ENCODE measurements at places on chromosomes 2 and 18.

- peak; percentile 7 for DNase-seq
Observed at GRCh38 chr18:63971320-63972001, 1.6 kb downstream of the SERPINB8 start.

DNA sequence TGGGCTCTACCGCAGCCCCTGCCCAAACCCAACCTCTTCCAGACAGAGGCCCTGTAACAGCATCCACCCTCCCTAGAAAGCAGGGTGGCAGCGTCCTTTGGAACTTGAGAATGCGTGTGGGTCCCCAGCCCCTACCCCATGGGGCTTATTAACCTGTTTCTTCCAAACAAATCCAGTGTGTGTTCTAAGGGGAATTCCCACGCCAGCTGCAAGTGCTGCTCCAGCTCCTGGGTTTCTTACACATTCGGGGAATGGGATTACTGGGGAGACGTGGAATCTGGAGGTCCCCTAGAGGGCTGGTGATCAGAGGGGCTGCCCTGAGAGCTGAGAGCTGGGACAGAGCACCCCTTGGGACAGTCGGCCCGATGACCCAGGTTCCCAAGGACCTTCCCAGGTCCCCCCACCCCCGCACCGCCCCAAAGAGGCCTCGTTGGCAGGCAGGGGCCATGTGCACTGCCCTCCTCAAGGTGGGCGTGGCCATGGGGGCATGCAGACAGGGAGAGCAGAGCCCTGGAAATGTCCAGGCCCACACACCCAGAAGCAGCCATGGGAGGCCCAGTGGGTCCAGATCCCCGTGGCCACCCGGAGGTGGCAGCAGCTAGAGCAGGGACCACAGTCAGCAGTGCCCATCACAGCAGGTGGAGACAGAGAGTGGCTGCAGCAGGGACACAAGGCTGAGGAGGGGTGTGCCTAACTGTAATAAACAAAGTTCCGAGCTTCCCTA, 18.8 kb upstream of the TEX44 start:
- DNase-seq: no peak

DNA sequence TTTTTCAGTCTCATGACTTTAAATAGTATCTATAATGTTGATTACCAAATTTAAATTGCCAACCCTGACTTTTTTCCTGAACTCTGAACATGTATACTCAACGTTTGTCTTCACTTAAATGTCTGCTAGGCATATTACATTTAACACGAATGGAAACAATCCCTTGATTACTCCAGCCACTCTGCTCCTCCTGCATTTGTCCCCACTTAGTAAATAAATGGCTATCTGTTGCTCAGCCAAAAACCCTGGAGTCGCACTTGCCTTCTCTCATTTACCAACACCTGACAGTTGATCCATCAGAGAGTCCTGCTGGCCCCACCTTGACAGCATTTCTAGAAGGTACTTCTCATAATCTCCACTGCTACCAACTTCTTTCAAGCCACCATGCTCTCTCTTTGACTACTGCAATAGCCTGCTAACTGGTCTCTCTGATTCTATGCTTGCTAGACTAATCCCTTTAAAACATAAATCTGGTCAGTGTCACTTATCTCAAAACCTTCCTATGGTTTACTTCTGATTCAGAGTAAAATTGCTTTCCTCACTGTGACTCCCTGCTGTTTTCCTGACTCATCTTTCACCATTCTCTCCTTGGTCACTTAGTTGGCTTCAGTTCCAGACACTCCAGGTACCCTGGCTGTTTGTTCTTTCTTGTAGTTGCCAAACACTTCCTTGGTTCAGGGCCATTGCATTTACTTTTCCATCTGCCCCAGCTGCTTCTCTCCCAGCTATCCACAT, 31.9 kb downstream of the SPAG16 start:
- no peak for DNase-seq

DNA sequence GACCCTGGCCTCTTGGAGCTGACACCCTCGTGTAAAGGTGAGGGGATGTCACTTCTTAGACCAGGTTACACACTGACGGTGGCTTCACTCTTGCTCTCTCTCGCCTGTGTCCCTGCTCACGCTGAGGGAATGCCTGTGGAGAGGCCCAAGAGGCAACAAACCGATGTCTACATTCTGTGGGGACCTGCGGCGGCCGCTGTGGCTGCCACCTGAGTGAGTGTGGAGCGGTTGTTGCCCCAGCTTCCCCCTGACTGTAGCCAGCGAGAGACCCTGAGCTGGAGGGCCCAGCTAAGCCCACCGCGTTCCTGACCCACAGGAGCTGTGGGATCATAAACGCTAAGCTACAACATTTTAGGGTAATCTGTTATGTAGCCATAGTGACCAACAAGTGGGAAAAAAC, 55.7 kb upstream of the ASAP2 start:
- no peak for DNase-seq

DNA sequence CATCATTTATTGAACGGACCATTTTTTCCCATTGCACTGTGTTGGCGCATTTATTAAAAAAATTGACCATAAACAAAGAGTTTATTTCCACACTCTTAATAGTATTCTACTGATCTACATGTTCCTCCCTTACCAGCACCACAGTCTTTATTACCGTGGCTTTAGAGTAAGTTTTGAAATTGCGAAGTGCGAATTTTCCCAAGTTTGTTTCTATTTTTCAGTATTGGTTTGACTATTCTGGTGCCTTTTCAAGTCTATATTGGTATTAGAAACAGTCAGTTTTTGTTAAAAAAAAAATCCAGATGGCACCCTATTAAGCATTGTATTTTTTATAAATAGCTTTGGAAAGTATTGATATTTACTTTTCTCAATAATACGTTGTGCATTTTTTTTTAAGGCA, 795.1 kb upstream of the HS6ST1 start:
- DNase-seq: no peak

DNA sequence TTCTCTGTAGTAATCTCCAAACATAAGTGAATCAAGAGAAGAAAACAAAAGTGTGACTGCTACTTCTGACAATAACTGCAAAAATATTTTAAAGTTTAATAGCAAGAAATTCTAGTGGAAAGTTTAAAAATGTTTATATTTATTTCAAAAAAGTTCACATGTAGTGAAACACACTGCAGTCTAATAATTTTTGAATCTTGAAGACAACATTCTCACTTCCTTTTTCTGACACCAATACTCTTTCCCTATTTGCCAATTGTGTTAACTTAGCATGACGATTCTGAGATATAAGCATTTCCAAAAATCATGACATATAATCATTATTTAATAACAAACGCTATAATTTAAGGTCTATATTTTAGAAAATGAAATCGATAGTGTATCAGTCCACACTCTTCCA, 429.1 kb upstream of the PKDCC start:
- no peak for DNase-seq

- no peak for DNase-seq
Observed at GRCh38 chr2:191582355-191582754, 95.6 kb upstream of the NABP1 start.

DNA sequence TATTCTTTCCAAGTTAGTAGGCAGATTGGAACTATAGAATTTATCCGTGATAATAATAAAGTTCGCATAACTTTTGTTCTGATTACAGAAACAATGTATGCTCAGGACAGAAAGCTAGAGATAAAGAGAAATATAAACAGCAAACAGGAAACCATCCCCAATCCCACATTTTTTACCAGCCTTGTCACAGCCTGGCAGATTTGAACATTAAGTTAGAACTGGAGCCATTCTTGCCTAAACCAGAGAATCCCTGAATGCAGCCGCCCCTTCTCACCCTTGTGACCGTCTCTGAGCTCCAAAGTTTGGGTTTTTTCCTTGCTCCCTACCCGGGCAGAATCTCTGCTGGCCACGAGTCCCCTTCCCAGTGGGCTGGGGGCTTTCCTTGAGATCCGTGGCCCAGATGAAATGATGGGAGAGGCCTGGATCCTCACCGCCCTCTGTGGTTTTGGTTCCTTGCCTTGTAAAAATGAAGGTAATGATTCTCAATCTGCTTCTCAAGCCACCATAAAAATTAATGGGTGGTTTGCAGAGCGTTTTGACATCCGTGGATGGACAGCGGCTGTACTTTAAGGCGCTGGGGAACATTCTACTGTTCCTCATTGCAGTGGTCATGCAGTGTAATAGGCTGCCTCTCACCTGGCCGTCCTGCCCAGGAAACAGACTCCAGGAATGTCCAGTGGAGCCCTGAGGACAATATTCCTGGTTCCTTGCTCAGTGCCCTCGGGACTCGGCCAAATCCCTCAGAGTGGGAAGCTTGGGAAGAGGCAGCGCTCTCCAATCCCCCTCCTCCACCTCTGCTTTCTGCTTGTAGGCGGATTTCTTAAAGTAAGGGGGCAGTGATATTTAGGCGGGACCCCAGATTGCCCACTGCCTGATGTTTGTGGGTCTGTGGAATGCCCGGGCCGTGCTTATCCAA, 1.6 kb downstream of the SH3BP4 start:
- peak; percentile 49 for DNase-seq

DNA sequence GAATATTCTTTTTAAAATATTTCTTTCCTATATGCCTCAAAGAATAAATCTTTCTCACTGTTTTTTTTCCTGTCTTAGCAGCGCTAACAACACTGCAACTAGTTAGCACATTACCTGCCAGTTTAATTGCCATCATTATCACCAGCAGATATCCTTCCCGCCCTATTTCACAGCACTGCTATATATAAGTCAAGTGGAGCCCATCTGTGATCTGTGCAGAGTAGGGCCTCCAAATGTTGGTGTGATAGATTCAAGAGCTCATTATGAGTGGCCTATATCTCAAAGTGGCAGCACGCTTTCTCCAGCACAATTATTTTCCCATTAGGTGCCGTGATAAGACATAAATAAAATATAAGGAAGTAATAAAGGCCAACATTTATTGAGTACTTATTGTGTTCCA, 19.8 kb upstream of the RGPD4 start:
- no peak for DNase-seq

Measured in midbrain (tissue), 1 donor.